ENCODE measurements at places on chromosomes 12 and 14. TPM values are rescaled to one million over a fixed set of nuclear protein-coding genes. Genes with fewer than 3 reads are reported as not detected.

DNA sequence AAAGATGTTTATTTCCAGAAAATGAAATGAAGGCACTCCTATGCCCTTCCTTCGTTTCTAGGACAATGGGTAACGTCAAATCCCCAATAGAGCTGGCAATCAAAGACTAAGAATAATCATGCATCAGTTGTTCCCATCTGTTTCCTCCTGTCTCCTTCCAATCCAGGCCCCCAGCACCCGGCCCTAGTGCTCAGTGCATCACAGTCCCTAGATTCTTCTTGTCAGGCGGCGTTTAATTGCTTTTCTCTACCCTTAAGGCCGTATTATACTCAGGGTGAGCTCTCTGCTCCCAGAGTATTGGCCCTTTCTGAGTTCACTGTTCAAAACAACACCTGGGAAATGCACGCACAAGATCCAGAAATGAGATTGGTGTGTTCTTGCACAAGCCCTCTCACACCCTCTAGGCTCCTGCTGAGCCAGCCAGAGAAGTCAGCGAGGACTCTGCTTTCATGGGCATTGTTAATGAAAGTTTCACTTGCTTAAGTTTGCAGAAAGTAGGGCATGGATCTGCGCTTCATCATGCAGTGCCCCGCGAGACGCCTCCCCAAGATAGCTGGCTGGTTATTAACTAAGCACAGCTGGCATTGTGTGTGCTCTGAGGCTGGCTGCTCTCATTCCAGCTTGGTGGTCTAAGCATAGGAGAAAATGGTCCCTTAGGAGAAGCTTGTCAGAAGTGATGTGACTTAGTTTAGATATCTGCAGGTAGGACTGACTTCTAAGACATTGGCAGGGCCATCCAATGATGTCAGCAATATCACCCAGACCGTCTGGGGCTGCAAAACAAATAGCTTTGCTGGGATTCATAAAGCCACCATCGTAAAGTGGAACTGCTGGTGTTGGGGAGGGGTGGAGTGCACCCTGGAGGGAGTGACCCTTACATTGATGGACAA, 28.7 kb downstream of the CRACR2A start:
- no peak for DNase-seq

DNA sequence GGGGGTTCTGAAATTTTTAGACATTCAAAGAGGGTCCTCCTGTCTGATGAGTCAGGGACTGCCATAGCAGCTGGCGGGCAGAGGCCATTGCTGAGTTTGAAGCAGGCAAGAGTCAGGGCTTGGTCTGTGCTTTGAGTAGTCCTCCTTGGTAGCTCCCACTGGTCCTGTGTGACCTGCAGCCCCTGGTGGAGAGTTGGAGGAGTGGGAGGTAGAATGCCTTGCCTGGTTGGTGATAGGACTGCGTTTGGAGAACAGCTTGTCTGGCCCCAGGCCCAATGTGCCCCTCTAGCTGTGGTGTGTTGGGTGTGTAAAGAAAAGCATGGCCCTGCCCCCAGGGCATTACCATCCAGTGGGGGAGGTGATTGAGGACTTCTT, 116.7 kb downstream of the BEGAIN start:
- no peak for DNase-seq

Gene BCL11B
- total RNA-seq = 1.3 TPM

Gene ETFRF1
- total RNA-seq = 45.9 TPM
